ENCODE measurements at places on chromosomes 3 and 15.
A peak's percentile ranks its signal among the peaks of the same experiment; 100 is the strongest.

- H3K4me3 ChIP-seq: no peak overlapping the region
- DNase-seq: no peak
- no peak overlapping the region for H3K27ac ChIP-seq
- H3K4me1 ChIP-seq: no peaks in the 10 kb centered on the region
- H3K36me3 ChIP-seq: no peaks in the 10 kb centered on the region
- peaks cover 8% of the 10 kb centered on the region for H3K27me3 ChIP-seq
Observed at GRCh38 chr3:50525191-50525910, 21.9 kb upstream of the CACNA2D2 start.

DNA sequence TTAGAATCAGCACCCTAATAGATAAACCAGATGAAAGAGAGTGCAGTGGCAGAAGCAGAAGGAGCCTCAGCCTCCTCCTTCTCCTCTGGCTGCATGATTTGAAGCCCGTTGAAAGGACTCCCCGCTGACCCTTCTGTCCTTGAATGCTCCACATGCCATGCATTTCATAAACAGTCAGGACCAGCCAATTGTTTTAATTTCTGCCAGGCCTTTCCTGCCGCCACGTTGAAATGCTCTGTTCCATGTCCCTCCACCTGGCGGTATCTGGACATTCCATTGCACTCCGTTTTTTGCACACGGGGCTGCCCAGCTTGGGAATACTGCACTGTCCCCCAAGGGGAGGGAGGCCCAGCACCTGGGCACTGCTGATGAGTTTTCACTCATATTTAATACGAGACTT lies 35.2 kb upstream of the GLCE start:
- H3K4me1 ChIP-seq: no peaks in the 10 kb centered on the region
- H3K27me3 ChIP-seq: no peaks in the 10 kb centered on the region
- H3K4me3 ChIP-seq: no peak overlapping the region
- H3K36me3 ChIP-seq: no peaks in the 10 kb centered on the region

GRCh38 chr3:61371123-61371522 lies 119.9 kb upstream of the FHIT start:
- no peaks in the 10 kb centered on the region for H3K4me1 ChIP-seq
- DNase-seq: no peak
- H3K27me3 ChIP-seq: no peaks in the 10 kb centered on the region
- no peak overlapping the region for H3K4me3 ChIP-seq
- H3K36me3 ChIP-seq: no peaks in the 10 kb centered on the region

DNA sequence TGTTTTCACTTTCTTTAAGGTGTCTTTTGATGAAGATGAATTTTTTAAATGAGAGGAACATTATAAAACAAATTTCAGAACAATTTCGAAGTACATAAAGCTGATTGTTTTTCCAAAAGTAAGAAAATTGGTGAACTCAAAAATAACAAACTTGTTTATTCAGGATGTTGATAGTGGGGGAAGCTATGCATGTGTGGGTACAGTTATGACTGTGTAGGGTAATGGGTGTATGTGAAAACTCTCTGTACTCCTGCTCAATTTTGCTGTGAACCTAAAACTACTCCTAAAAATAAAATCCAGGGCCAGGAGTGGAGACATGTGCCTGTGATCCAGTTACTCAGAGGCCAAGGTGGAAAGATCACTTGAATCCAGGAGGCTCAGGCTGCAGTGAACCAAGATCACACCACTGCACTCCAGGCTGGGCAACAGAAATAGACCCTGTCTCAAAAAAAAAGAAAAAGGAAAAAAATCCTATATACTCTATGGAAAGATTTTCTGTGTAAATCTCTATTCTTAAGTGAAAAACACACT lies 37.2 kb downstream of the PIK3CB start:
- DNase-seq: no peak
- no peaks in the 10 kb centered on the region for H3K27me3 ChIP-seq
- H3K4me1 ChIP-seq: no peaks in the 10 kb centered on the region

DNA sequence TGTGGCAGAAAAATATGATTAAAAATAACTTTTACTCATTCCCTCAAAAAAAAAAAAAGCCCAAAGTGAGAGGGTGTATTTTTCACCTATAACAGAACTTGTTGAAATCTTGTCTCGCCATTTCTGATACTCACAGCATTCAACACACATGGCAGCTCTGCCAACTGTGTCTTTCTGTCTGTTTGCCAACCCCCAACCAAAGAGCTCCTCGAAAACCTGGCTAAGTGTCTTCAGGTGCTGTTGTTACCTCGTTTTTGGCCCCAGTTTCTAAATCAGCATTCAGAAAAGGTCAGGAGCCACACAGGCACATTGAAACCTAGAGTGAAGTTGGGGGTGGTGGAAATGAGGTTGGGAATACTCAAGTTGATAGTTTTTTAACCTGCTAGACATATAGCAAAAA lies 123.5 kb downstream of the TMEM108 start:
- H3K4me1 ChIP-seq: no peaks in the 10 kb centered on the region
- no peaks in the 10 kb centered on the region for H3K27me3 ChIP-seq
- H3K27ac ChIP-seq: no peak overlapping the region
- no peak for DNase-seq
- no peaks in the 10 kb centered on the region for H3K36me3 ChIP-seq

DNA sequence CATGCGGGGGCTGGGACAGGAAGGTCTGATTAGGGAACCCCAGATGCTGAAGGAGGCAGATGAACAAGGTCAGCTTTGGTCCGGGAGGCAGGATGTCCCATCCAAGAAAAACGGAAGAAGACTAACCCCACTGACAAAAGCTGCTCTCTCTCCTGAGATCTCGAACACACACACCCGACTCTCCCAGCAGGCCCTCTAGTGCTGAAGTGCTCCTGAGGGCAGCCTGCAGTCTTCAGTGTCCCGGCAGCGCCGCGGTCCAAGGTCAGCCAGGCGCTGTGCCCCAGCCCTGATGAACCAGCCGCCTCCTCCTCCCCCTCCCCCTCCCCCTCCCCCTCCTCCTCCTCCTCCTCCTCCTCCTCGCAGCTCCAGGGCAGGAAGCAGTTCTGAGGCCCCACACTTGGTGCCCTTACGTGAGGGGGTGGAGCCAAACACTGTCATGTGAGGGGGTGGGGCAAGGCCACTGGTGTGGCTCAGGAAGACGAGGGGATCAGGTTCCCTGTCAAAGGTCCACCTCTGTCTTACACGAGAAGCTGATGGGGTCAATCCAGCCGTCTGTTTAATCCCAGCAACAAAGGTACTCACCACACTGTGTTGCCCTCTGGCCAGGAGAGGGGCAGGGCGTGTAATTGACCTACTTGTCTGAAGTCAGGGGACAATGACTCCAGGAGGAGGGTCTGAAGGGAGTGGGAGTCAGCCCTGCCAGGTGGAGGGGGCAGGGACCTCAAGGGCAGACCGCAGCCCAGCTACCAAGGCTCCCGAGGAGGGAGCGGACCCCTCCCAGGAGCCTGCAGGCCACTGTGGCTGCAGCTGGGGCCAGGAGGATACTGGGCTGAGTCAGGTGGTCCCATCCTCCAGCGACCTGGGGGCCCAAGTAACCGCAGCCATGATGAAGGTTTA lies 34.3 kb downstream of the PRR23E start:
- H3K36me3 ChIP-seq: no peaks in the 10 kb centered on the region
- no peaks in the 10 kb centered on the region for H3K4me1 ChIP-seq
- peak; percentile 54 for DNase-seq
- H3K27ac ChIP-seq: no peak overlapping the region

All from tibial artery (tissue), 4 donors.